SHP77 (cell line): ENCODE measurements at places on chromosomes 12 and 14.
A peak's percentile ranks its signal among the peaks of the same experiment; 100 is the strongest.

DNA sequence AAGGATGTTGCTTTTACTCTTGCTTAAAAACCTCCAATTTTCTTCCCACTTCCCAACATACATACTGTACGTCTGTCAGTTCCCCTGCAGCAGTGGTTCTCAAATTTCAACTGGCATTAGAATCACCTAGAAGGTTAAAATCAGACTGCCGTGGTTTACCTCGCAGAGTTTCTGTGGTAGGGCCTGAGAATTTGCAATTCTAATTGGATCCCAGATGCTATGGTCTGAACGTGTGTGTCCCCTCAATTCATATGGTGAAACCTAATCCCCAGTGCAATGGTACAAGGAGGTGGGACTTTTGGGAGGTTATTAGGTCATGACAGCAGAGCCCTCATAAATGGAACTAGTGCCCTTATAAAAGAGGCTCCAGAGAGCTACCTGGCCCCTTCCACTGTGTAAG, 226.9 kb downstream of the CRADD start:
- no peak for DNase-seq

DNA sequence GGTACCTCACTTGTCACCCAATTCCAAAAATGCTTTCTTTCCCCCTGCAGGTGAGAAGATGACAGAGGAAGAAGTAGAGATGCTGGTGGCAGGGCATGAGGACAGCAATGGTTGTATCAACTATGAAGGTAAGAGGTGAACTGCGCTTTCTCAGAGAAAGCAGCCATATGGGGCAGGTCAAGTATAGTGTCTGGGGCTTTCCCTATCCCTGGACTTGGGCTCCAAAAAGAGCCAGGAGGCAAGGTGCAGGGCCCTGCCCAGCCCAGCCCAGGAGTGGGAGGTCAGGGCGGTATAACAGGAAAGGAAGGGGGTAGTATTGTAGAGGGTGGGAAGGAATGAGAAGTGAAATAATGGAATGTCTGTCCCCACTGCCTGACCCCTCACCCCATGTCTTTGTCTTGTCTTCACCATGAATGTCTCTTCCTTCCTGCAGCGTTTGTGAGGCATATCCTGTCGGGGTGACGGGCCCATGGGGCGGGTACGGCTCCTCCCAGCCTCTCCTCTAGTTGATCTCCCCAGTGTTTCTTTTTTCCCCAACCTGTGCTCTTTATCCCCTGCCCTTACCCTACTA, 2.1 kb downstream of the MYL6 start:
- DNase-seq = no peak

DNA sequence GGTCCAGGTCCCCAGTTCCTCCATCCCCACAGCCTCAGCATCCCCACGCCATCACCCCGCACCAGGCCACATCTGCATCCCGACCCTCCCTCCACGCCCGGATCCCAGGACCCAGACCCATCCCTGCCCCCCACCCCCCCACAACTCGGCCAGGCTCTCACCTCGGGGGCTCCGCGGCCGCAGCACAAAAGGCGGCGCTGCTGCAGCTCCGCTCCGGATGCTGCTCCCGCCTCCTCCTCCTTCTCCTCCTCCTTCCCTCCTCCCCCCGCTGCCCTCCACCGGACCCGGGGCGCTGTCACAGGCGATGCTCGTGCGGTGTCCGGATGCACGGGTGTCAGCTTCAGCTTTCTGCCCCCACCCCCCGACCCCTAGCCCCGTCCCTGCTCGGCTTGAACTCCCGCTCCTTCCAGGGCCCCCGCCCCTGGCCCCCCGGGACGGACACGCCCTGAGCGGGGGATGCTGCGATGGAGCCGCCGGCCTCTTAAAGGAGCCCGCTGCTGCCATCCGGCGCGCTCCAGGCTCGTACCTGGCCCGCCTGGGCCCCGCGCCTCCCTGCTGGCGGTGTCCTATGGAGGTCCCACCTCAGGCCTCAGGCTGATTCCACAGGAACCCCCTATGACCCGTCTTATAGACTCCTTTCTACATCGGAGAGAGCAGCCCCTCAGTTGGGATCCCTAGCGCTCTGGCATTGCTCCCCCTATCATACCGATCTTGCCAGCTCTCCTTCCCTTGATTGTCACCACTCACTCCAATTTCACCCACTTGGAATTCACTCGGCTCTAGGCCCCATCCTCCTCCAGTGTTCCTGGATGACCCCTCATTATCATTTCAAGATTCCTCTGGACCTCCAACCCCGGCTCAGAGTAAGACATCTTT, at the start of gene MAP3K12:
Gene MAP3K12, minus strand, starts transcription at position 193 of the 876 bp plus-strand sequence. CDS start 12,067 bp downstream, outside the sequence.
- DNase-seq = peak; percentile 46

DNA sequence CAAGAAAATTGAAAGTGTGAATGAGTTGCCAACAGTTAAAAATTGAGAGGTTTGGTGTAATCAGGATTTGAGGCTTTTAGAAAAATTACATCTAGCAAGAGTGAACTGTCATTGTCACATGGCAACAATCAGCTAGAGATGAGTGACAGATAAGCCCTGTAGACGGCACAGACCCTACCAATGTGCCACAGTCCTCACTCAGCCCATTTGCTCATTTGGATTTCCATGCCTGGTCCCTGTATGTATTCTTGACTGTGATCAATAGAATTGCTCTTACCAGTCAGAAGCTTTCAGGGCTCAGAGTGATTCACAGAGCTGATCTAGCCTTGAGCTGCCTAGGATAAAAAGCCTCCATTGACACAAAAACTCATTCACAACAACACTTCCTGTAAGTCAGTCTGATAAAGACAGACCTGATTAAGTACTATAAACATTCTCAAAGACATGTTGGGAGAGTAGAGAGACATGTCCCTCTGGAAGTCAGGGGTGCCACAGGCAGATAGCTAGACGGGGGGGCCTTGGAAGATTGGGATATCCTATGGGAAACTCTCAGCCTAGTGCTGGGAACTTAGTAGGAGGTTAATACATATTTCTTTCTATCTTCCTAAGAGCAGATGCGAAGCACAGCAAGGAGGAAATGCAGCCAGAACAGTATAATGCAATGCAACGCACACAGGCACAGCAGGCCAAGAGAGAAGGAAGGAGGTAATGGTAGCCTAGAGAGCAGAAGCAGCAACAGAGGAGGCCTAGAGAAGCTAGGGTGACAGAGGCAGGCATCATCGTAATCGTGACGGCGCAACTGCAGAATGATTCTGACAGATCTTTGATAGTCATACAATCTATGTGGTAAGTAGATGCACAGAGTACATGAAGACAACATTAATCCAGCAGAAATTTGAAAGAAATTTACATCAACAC, 2.0 kb upstream of the PELI2 start:
- no peak for DNase-seq

- no peak for DNase-seq
Observed at GRCh38 chr14:81285245-81285644, 64.5 kb upstream of the GTF2A1 start.

DNA sequence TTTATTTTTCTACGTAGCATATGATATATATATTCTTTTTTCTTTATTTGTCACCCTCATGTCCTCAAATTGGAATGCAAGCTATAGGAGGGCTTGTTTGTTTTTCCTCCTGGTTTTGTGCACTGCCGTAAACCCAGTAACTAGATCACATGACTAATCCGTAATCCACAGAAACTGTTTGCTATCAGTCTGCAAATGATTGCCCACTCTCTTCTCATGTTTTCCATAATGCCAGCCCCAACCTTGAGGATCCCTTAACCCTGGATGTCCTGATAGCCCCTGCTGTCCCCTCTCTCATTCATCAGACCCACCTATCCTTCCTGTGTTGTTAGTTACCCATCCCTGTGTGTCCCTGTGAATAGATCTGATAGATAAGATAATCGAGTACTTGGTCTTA, 94.0 kb downstream of the TSPAN9 start:
- DNase-seq = no peak
